ENCODE measurements at places on chromosomes 4 and X. TPM values are rescaled to one million over a fixed set of nuclear protein-coding genes. Genes with fewer than 3 reads are reported as not detected.

The MAGEA4 gene
- 0.60 TPM for total RNA-seq

DNA sequence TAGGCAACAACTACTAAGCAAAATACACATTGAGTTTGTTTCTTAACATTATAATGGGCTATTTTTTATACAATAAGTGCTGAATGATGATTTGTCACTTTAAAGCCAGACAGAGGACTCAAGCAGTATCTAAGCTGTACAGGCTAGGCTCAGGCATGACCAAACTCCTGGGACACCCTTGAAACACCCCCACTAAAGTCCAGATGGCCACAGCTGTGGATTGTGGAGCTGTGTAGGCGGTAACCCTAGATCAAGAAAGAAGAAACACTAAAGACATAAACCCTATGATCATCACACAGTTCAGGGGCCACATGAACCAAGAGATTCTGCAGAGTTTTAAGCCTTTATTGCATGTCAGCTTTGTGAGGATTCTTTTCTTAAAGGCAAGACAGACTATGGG lies 25.1 kb downstream of the TAB3 start:
- no peak for DNase-seq

GRCh38 chrX:79452881-79453280 lies 85.7 kb upstream of the ITM2A start:
- no peak for DNase-seq

- peak; percentile 66 for DNase-seq
Measured at GRCh38 chr4:37685161-37685822, 884 bp downstream of the RELL1 start.

DNA sequence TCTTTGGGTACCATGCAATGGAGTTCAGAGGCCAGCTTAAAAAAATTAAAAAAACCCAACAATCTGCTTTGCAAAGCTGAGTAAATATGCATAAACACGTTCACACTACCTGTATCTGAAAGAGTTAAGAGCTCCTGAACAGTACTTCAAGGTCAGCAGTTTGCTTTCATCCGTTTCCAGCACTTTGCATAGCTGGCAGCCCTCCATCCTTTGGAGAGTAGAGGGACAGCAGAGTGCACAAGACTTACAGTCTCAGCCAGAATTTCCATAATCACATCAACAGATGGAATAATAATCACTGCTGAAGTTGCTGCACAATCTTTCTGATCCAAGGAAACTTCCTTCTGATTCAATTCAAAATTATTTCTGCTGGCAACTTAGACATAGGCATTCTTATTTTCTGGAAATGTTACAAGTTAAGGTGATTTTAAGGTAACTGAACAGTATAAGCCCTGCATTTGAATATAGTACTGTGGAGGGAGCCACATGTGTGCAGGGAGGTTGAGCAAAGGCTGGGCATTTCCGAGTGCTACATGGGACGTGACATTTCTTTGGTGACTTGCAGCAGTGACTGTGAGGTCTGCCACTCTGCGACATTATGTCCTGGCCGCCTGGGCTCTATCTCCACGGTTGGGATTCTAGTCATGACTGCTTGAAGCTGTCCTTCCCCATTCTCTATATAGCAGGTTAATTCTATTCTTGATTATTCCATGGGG lies 73.5 kb upstream of the EMCN start:
- no peak for DNase-seq

DNA sequence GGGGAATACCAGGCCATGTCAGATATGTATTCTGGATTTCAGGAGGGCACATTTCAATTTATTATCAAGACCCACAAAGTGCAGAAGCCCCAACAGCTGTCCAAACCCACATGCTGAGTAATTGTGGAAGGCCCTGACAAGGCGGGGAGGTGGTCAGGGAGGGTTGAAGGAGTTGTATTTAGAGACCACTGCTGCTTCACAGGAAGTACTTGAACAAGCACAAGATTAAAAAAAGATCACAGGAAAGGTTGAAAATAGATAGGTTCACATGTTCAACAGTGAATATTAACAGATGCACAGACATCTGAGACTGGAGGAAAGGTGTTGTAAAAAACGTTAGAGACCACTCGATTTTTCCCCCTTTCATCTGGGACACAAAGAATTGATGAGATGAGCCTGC lies 17.9 kb downstream of the ATP8A1 start:
- DNase-seq, result no peak

- DNase-seq, result no peak
Measured at GRCh38 chrX:19137067-19137466, 14.8 kb upstream of the ADGRG2 start.

DNA sequence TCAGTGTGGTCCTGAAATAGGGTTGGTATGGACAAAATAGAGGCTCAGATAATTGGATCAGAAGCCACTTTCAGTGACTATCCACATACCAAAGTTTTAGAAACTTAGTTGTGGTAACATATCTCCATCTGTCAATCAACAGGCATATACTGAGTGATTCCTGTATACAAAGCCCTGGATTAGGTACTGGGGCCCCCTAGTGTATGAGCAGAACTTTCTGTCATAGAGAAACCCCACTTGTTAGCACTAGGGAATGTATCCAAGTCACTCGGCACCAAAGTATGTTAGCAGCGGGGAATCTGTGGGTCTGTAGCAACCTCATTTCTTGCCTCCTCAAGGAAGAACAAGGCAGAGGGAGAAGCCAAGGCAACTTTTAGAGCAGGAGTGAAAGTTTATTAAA lies 50.7 kb downstream of the MAP7D3 start:
- DNase-seq, result peak; percentile 28

- DNase-seq, result no peak
Measured at GRCh38 chr4:102612210-102612609, 111.1 kb downstream of the NFKB1 start.

DNA sequence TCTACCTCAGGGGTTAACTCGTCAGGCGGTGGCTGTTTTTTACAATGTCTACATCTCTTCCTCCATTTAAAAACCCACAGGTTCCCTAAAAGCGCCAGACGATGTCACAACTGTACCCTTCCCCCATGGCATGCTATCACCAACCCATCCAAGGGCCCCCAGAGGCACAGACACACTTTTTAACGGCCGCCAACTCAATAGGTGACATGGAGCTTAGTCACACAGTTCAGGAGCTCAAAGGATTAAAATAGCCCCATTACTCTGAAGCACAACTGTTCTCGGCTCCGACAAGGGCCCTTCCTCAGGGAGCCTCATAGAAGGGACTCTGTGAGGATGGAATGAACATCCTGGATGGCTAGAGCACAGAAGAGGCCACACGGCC lies 12.4 kb downstream of the SH3KBP1 start:
- DNase-seq, result peak; percentile 85
